Right renal cortex interstitium (tissue), 3 donors: ENCODE measurements at places on chromosomes 1 and 21.

DNA sequence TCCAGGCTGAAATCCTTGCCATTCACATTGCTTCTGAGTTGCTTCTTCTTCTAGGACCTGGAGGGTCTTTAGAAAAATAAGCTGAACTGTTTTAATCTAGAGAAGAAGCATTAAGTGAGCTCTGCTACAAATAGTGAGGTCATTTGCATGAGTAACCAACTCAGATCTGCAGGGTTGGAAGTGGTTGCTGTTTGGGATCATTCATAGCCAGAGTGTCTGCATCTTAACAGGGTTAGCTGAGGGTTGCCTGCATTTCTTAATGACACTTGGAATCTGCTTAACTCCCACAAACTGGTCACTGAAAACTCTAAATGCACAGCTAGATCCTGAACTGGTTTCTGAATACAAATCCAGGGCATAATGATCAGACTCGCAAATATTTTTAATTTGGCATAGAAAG lies 9.9 kb downstream of the CNIH3 start:
- DNase-seq: no peak

GRCh38 chr21:41326414-41327080 lies 9.9 kb downstream of the FAM3B start:
- no peak for DNase-seq

DNA sequence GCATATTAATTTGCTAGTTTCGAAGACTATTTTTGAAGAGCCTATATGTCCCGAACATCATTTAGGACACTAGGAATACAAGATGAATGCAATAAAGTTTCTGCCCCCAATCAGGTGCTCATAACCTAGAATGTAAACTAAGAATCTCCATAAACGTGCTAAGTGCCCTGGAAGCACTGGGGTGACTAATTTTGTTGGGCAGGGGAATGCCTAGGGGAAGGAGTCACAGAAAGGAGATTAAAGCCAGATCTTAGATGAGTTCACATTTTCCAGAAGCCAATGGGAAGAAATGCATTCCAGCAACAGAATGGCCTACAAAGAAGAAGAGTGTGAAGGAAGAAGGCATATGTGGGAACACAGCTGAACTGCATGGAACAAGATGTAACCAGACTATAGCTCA lies 19.5 kb downstream of the SCYL3 start:
- no peak for DNase-seq

DNA sequence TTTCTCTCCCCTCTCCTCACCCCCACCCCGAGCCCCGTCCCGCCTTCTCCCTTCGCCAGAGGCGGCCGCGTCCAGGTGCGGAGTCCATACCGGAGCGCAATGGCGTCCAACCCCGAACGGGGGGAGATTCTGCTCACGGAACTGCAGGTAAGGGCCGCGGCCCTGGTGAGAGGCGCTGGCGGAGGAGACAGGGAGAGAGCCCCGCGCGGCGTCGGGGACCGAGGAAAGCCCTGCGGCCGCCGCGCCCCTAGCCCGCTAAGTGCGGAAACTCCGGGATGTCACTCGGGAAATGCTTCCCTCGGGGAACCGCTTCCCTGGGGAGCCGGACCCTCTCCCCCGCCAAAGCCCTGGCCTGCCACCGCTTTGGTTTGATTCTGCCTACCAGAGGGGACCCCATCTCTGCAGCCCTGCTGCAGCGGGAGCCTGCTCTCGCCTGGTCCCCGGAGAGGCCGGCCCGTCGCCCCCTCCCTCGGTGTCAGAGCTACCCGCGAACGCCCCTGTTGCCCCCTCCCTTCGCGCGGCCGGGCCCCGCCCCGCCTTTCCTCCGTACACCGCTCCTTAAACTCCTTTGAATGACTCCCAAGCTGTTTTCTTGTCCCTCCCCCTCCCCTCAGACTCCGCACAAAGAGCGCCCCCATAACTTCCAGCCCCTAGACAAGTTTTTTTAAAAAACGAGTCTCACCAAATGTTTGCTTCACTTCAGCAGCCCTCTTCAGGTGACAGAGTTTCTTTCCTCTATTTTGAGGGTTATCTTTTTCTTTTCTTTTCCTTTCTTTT lies 597 bp downstream of the PKN2 start:
- peak; percentile 40 for DNase-seq

DNA sequence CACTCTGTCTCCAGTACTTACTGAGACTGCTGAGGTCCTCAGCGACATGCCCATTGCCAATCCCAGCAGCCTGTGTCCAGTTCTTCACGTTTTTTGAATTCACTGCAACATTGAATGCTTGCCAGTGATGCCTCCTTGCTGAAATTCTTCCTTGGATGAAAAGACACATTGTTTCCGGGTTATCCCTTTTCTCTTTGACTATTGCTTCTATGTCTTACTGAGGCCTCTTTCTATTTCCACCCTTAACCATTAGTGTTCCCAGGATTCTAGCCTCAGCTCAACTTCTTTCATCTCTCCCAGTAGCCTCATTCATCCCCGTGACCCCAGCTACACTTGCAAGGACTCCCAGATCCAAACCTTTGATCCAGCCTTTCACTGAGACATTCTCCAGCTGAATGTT lies 46.5 kb upstream of the KIF26B start:
- DNase-seq: no peak

- peak; percentile 55 for DNase-seq
These were observed at the start of gene PINK1 for GRCh38 chr1:20633190-20634064. Gene PINK1 (plus strand): TSS chr1:20633458. CDS start chr1:20633549, 91 bp downstream.

GRCh38 chr1:211932231-211932932 lies 101.8 kb upstream of the LPGAT1 start:
- DNase-seq: no peak
